ENCODE measurements at places on chromosomes 12 and 14.

GRCh38 chr14:95644981-95645380 lies 41.2 kb upstream of the TCL1B start:
- DNase-seq = no peak

DNA sequence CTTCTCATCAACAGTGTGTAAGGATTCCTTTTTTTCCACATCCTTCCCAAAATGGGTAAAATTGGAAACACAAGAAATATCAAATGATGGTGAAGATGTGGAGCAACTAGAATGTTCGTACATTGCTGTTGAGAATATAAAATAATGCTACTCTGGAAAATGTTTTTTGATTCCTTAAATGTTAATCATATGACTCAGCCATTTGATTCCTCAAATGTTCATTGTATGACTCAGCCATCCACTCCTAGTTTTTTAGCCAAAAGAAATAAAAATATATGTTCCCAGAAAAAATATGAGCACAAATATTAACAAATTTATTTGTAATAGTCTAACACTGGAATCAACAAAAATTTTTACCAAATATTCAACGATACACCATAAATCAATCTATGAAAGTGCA lies 1108.6 kb downstream of the LRFN5 start:
- no peak for DNase-seq

GRCh38 chr14:100224229-100224866 lies 14.6 kb upstream of the YY1 start:
- no peak for DNase-seq

GRCh38 chr14:93113678-93114067 lies 2.1 kb downstream of the ITPK1 start:
- no peak for DNase-seq

DNA sequence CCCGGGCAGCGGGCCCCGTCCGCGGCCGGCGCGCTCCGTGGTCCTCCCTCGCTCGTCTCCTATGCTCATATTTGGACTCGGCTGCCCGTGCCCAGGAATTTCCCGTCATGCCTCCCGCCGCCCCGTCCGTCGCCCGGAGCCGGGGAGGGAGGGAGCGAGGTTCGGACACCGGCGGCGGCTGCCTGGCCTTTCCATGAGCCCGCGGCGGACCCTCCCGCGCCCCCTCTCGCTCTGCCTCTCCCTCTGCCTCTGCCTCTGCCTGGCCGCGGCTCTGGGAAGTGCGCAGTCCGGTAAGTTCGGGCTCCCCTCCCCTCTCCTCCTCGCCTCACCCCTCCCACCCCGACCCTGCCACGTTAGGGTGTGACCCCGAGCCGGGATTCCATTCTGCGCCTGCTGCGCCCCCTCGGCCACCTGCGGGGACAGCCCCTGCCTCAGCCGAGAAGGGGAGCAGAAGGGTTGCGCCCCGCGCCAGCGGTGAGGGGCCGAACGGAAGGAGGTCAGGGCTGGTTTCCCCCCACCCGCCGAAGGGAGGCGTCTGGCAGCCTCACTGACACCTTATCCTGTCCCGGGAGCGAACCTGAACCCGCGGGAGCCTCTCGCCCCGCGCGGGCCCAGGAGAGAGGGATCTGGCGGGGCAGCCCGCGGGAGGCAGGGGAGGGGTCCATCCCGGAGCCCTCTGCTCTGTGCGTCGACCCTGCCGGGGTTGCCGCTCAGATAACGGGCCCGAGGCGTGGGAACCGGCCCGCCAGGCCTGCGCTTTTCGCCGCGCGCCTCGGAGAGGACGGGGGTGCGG lies at the start of gene MSRB3:
Gene MSRB3 (plus strand): TSS at position 108 of the 793 bp plus-strand sequence. CDS start 29,897 bp downstream, outside the sequence.
- DNase-seq = peak; percentile 54

All from upper lobe of left lung (tissue), 6 donors.